ENCODE measurements at places on chromosomes 16 and 17. TPM values are rescaled to one million over a fixed set of nuclear protein-coding genes. Genes with fewer than 3 reads are reported as not detected.

Gene RHBDF2
- 27.0 TPM for total RNA-seq

Gene GEMIN4
- 20.0 TPM for total RNA-seq

Gene MEIOB
- total RNA-seq = 0.76 TPM

Gene FTO
- 41.7 TPM for total RNA-seq

Gene UBB
- total RNA-seq = 410 TPM

Gene GPR139
- not detected for total RNA-seq

Gene ACSM2A
- total RNA-seq = not detected

Gene GJD3
- total RNA-seq = 0.38 TPM

Gene HASPIN
- total RNA-seq = 1.4 TPM

Gene CACNG1
- total RNA-seq = not detected

Gene C1QL1
- 0.35 TPM for total RNA-seq

Gene SF3B3
- 77.9 TPM for total RNA-seq

Gene PYCARD
- 66.8 TPM for total RNA-seq

Gene OSBPL7
- total RNA-seq = 4.6 TPM

Gene TMEM235
- total RNA-seq = 0.26 TPM

Gene CHST4
- 2.6 TPM for total RNA-seq

Gene OMG
- total RNA-seq = not detected

Gene TCAP
- total RNA-seq = 0.15 TPM

Gene KRTAP2-2
- total RNA-seq = not detected

Gene NPB
- total RNA-seq = 1.1 TPM

Gene CSF3
- not detected for total RNA-seq

Data from esophagus squamous epithelium (tissue), 5 donors.